Activated CD8-positive, alpha-beta memory T cell treated with anti-CD3 and anti-CD28 coated beads for 1 hour (primary cell): ENCODE measurements at places on chromosomes 7 and 10.

DNA sequence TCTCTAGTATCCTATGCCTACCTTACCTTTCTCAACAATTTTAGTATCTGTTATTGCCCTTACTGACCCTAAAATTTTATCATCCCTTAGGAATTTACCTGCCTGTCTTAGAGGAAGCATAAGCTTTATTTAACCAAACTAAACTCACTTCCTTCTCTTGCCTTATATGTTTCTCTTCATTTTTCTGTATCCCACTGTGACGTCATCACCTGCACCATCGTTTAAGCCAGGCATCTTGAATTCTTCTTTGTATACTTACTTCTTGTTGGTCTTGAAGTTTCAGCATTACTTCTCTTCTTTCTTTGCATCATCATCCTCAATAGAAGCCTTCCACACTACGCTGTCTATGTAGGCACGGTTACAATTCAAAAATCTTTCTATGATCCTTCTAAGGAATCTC is 231.0 kb upstream of the SMIM30 start:
- no peak for DNase-seq

GRCh38 chr7:104973909-104974415 is 40.0 kb upstream of the KMT2E start:
- DNase-seq, result no peak

DNA sequence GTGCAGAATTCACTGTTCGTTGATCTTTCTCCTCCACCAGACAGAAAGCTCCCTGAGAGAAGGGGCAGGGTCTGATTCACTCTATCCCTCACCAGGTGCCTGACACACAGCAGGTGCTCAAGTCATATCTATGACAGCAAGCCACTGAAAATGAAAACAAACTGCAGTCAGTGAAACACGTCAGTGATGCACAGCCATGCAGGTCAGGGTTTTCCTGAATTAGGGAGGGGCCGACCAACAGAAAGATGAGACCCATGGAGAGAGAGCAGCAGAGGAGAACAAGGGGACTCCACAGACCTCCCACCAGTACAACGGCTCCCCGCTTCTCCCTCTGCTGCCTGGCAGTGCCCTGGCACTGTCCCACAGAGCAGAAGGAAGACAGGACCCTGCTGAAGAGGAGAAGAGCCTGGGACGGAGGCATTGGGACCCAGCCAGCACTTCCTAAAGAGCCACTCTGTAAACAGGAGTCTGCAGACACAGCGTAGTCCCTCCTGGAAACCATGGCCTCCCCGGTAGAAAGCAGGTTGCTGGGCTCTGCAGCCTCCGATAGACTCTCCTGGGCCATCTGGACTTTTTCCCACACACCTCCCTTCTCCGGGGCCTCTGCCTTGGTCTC is 50.3 kb downstream of the FAM53B start:
- DNase-seq, result no peak

DNA sequence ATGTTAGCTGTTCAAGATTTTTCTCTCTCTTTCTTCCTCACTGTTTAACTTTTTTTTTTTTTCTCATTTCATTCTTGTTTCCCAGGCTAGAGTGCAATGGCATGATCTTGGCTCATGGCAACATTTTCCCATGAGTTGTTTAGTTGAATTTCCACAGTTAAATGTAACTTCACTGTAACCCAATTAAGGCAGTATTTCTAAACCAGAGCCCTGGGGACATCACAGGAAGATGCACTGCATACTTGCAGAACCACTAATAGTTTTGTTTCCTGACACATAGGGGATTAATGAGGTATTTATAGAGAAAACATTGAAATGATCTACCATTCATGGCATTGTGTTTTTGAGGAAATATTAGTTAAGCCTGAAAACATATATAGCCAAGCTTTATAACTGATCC is 795.6 kb upstream of the GHITM start:
- no peak for DNase-seq

DNA sequence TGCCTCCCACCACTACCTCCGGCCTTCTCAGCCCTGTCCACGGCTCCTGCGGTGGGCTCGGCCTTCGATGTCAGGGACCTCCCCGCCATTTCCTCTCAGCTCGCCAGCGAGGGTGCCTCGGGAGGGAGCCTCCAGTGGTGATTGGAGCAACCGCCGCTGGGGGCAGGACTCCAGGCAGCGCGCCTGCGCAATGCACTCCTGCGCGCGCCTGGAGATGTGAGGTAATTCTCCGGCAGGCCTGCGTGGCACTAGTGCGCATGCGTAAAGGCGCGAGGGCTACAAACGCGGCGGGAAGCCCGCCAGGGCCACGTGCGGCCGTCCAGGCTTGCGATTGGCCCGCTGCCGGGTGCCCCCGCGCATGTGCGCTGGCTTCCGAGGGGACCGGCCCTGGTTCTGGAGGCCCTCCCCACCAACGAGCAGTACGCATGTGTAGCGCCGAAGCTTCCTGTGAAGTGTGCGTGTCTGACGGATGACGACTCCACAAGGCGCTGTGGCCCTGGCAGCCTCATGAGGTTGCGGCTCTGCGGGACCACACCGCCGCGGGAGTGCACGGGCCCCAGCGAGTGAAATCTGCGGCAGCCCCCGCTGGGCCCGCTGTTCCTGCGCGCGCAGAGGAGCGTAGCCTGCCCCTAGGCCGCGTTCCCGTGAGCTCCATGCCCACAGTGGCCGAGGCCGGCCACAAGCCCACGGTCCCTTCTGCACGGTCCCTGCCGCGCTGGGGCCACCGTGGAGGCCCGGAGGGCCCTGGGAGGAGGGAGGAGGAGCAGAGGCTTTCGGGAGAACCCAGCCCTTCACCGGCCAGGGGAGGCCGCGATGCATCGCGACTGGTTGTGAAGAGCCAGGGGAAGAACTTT is at the start of gene SYCE1:
SYCE1 (minus strand) TSS at position 143 of the 854 bp plus-strand sequence; CDS start at position 89, 54 bp downstream.
- peak; percentile 5 for DNase-seq

DNA sequence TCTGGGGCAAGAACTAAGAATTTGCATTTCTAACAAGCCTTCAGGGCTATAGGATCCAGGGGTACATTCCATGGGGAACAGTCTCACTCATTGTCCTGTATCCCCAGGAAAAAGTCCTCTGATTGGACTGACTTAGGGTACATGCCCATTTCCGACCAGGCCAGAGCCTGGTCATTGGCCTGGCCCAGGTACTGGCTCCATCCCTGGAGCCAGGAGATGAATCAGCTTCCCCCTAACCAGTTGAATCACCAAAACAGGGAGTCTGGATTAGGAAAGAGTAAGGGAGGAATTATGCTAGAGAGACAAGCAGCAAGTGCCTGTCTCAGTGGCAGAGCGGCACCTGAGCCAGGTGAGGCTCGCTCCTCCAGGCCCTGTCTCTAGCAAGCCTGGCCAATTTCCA is 137.5 kb downstream of the FGFR2 start:
- no peak for DNase-seq

- DNase-seq, result no peak
Measured at GRCh38 chr7:4286351-4286750, 395.7 kb upstream of the FOXK1 start.

GRCh38 chr7:120842121-120842621 is 15.8 kb downstream of the TSPAN12 start:
- no peak for DNase-seq

- peak; percentile 62 for DNase-seq
Measured at GRCh38 chr7:44978511-44979366, at the start of gene MYO1G. TSS of gene MYO1G (minus strand) at chr7:44979015. CDS start at chr7:44978961, 54 bp downstream.

DNA sequence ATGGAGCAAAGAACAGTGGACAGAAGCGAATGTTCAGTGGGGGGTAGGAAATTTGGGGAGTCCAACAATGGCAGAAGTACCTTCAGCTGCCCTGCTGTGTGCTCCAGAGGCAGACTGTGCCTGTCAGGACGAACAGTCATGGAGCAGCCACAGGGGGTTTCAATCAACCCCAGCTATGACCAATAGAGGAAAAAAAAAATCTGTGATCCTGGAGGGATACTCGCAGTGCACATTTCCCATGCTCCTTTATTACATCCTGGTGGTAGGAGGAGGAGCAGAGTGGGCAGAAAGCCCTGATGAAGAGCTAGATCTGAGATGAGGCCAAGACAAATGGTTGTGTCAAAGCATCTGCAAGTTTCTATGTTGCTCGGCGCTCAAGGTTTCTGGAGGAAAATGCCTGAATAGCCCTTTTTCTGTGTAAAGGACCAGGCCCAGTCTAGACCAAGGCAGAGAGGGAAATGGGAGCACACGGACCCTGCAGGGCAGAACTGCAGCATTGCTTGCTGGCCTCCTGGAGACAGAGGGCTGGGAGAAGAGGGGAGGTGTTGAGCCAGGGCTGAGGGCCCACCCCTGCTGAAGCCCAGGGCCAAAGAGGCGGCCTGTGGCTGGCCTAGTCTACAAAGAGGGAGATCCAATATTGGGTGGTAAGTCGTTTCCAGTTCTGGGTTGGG is 201.5 kb downstream of the GRID1 start:
- no peak for DNase-seq

- no peak for DNase-seq
Measured at GRCh38 chr10:580778-581177, 108.7 kb downstream of the DIP2C start.

DNA sequence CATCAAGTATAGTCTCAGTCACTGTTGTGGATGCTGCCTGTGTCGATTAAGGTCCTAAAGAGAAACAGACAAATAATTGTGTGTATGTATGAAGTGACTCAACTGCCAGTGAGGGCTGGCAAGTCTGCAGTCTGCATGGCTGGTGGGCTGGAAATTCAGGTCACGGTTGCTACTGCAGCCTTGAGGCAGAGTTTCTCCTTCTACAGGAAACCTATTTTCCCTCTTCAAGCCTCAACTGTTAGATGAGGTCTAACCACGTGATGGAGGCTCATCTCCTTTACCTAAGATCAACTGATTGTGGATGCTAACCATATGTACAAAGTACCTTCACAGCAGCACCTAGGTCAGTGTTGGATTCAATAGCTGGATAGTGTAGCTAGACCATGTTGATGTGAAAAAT is 29.9 kb downstream of the MBL2 start:
- no peak for DNase-seq

GRCh38 chr10:47326306-47326926 is 4.2 kb downstream of the GDF2 start:
- DNase-seq, result no peak

GRCh38 chr7:143259765-143260164 is 3.5 kb upstream of the GSTK1 start:
- no peak for DNase-seq

GRCh38 chr7:30403477-30403876 is 75.1 kb downstream of the NOD1 start:
- no peak for DNase-seq

- no peak for DNase-seq
Measured at GRCh38 chr10:29163746-29164145, 125.1 kb upstream of the LYZL1 start.

- no peak for DNase-seq
Measured at GRCh38 chr7:3206101-3206500, 95.0 kb upstream of the SDK1 start.

- no peak for DNase-seq
Measured at GRCh38 chr10:15719899-15720634, at the start of gene ITGA8. TSS of gene ITGA8 (minus strand) at chr10:15719922. CDS start at chr10:15719771, 151 bp downstream.

DNA sequence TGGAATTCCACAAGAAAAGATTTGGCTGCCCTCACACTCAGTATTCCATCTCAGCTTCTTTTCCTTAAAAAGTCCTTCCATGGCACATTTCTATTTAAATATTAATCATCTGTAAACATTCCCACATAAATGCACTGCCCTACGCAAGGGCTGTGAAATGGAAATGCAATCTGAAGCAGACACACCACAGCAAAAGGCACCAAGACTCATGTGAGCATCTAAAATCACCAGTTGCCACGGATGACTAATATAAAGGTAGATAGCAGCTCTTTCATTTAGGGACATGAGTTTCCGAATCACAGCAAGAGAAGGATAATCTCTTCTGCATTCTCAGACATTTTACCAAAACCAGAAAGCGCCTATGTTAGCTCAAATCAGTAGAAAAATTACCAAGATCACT is 31.6 kb downstream of the COA1 start:
- DNase-seq, result no peak

DNA sequence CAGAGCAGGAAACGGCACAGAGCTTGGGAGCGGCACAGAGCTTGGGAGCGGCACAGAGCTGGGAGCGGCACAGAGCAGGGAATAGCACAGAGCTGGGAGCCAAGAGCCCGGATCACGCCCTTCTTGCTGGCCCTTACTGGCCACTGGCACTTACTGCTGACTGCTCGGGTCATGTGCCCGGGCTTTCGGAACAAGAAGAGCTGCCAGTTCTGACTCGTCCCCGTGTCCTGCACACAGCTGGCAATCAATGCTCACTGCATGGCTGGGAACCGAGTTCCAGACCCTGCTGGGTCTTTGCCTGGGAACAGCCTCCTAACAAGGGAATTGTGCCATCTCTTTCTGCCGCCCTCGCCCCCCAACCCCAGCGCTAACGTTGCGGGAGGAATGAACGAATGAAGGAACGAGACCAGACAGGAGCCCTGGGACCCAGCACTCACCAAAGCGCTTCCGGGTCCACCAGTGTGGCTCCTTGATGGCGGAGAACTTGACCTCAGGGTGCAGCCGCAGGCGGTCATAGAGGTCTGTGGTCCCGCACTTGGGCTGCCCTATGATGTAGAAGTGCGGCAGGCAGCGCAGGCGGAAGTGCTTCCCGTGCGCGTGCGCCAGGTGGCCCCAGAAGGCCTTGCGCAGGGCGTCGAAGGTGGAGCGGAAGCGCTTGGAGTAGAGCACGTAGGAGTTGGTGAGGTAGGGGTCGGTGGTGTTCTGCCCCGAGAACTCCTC is 49.1 kb downstream of the CHST15 start:
- no peak for DNase-seq

- DNase-seq, result no peak
Measured at GRCh38 chr10:78349911-78350663, 316.4 kb downstream of the RPS24 start.

DNA sequence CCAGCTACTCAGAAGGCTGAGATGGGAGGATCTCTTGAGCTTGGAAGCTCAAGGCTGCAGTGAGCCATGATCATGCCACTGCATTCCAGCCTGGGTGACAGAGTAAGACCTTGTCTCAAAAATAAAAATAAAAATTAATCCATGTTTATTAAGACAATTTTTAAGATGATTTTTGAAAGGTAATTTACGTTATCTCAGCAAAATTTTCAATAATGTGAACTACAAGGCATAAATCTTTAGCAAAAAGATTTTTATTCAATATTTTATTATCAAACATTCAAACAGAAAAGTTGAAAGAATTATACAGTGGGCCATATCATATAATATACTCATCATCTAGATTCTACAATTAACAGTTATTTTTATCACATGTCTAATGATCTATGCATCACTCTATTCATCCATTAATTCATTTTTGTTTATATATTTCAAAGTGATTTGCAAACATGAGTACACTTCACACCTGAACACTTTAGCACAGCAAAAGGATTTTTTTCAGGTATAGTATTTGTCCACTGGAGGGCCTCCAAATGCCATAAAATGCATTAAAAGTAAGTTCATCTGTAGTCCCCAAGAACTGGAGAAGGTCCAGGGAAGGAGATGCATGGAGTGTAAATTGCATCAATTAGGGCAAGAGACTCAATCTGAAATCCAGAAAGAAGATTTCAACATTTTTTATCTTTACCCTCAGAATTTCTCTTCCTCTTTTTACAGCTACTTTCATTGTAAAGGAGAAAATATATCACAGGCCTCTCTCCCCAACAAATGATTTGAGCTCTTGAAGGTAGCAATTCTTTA is 38.6 kb upstream of the RSBN1L start:
- DNase-seq, result no peak

GRCh38 chr7:141328290-141328689 is 222.9 kb upstream of the AGK start:
- no peak for DNase-seq
